Activated CD4-positive, alpha-beta T cell treated with anti-CD3 and anti-CD28 coated beads for 1 hour (primary cell): ENCODE measurements at places on chromosomes 12 and 14.

DNA sequence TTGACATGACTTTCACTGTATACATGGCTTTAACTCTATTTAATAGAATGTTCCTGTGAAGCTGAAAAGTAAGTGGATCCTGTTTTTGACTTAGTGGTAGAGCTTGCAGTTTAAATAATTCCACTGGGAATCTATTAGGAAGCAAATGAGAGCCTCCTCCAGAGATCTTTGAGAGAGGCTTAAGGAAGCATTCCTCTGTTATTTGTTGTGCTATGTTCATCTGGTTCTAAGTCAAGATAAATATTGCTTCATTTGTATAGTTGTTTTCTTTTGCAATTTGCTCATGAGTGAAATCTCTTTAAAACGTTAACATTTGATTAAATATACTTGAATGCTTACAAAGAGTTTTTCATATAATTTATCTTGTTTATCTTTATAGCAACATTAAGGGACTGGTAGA lies 70.4 kb downstream of the TMTC2 start:
- no peak for DNase-seq

GRCh38 chr12:11862798-11863197 lies 207.9 kb upstream of the BCL2L14 start:
- DNase-seq: no peak

GRCh38 chr14:46651526-46652144 lies at the start of gene RPL10L:
Gene RPL10L (minus strand): TSS chr14:46651781. CDS start chr14:46651736, 45 bp downstream.
- DNase-seq: no peak

DNA sequence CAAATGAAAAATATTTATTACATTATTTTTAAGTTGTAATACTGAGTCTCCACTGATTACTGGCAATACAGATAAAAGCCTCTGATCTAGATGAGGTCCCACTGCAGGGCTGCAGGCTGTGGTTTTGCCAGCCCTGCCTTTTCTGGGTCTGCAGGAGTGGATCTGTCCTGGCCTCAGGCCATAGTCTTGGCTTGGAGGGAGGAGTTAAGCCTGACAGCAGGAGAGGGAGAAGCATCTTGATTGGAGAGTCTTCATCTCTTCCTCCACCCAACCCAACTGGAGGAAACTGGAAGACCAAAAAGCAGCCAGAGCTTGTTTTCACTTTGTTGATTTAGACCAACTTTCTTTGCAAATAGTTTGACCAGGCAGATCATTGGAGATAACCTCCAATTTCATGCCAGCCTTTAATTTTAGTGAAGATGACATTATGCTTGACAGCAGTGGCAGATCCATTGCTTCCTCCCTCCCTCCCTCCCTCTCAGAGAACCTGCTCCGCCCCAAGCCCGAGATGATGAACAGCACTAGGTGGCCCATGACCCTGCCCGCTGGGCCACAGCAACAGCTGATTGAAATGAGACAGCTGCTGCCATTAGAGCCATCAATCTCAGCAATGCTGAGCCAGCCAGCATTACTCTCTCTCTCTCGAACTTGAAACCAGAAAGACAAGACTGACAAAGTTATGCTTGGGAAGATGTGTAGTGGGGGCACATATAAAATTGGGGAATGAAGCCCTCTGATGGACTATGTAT lies 222.4 kb downstream of the GLT1D1 start:
- no peak for DNase-seq

DNA sequence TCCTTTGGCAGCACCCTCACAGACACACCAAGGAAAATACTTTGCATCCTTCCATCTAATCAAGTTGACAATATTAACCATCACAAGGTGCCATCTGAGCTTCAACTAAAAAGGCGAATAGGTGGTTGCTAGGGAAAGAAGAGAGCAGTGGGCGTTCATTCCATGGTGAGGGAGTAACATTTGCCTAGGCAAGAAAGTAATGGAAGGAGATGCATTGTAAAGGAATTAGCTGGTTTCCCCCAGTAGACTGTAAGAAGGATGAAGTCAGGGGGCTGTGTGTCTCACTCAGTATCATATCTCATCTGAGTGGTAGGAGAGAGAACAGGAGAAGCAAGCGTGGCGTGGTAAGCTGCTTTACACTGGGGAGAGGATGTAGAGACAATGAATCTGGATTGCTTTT lies 34.7 kb downstream of the AKAP6 start:
- no peak for DNase-seq

DNA sequence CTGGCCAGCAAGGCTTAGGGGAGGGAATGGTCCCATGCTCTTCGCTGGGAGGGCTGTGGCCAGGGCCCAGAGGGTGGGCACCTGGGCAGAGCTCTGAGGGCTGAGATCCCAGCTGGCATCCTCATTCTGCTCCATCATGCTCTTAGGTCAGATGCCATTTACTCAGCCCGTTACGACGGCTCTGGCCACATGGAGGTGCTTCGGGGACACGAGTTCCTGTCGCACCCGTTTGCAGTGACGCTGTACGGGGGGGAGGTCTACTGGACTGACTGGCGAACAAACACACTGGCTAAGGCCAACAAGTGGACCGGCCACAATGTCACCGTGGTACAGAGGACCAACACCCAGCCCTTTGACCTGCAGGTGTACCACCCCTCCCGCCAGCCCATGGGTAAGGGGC lies 30.8 kb upstream of the LRP1-AS start:
- DNase-seq: no peak

GRCh38 chr12:85155791-85156190 lies 119.6 kb downstream of the LRRIQ1 start:
- no peak for DNase-seq

- DNase-seq: no peak
Measured at GRCh38 chr12:117313926-117314325, 47.5 kb downstream of the NOS1 start.
